Activated CD4-positive, alpha-beta T cell treated with anti-CD3 and anti-CD28 coated beads, Interleukin-2, amount 50 U/mL, for 24 hours (primary cell): ENCODE measurements at places on chromosomes 3 and 15.

DNA sequence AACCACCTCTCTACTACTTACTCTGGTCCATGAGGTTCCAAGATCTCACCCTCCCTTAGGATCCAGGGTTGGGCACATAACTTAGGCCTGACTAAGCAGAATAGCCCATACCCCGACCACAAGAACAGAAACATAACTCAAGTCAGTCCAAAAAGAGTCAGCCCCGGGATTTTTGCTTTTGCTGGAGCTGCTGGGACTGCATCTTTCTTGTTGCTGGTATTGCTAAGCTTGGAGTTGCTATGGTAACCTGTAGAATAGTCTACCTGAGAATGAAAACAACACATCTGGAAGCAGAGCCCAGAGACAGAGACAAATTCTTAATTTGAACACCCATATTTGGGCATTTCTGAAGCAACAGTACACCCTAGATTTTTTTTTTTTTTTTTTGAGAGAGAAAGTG, 6.5 kb downstream of the RUBCN start:
- DNase-seq: no peak

GRCh38 chr3:100702082-100702979, 7.0 kb upstream of the TFG start:
- no peak for DNase-seq

- no peak for DNase-seq
Measured at GRCh38 chr3:128439226-128439625, 27.5 kb downstream of the DNAJB8 start.

- DNase-seq: peak; percentile 56
Measured at GRCh38 chr3:170358042-170359010, 811 bp downstream of the SKIL start.

GRCh38 chr3:89049119-89049518, 58.3 kb upstream of the EPHA3 start:
- no peak for DNase-seq

- no peak for DNase-seq
Measured at GRCh38 chr3:52002748-52003147, 7.1 kb upstream of the RPL29 start.

DNA sequence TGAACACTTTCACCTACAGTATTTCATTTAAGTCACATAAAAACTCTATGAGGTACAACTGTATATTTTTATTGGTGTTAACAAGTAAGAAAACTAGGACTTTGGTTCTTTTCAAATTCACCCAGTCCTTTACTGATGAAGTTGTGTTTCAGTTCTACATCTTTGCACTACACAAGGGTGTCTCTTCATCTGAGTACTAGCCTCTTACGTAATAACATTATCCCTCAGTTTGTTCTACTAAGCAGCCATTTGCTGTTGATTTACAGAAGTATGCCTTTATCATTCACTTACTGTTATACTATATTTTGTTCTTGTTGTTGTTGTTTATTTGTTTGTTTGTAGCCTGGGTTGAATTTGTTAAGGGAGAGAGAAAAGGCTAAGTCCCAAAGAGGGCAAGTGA, 311.9 kb downstream of the PLOD2 start:
- no peak for DNase-seq

GRCh38 chr3:38811822-38812221, 4.2 kb downstream of the SCN10A start:
- no peak for DNase-seq

GRCh38 chr3:14507757-14508504, 32.2 kb downstream of the GRIP2 start:
- DNase-seq: no peak

DNA sequence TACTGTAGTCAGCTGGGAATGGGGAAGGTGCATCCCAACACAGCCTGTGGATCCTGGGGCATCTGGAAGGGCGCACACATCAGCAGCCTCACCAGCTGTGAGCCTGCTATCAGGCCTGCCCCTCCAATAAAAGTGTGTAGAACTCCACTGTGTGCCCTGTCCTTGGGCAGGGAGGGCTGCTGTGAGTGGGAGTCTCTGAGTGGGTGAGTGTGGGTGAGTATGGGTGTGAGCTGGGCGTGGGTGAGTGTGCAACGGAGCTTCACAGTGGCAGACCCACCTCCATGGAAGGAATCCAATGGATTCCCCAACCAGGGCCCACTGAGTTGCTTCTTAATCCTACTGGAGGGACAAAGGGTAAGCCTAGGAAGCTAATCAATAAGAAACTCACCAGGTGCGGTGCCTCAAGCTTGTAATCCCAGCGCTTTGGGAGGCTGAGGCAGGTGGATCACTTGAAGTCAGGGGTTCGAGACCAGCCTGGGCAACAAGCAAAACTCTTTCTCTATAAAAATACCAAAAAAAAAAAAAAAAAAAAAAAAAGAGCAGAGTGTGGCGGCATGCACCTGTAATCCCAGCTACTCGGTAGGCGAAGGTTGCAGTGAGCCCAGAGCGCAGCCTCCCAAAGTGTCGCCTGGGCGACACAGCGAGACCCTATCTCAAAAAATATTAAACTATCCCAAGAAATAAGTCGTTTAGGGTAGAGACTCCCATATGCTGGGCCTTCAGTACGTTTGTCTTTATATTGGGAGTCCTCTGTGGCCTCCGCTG, 555 bp upstream of the RCCD1 start:
- DNase-seq: no peak

DNA sequence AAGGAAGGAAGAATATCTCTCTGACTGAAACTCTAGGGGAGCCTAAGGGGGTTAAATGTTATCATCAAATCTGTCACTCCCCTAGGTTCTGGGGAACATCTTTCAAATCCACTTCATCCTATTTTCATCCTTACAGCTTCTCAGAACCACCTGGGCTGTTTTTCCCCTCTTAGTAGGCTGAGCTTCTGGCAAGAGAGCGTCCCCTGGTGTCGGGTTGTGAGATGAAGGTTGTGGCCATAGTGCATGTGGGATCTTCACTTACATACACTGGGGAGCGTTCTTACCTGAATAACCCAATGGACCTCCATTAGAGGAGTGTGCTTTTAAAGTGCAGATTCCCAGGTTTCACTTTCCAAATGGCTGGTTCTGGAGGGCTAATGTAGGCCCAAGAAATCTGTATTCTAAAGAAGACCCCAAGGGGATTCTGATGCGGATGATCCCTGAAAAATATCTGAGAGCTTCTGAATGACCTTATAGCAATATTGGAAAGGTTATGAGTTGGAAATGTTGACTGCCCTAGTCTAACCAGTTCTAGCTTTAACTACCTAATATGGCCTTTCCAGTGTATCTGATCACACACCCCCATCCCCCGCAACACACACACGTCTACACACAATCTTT, 663.7 kb downstream of the AGBL1 start:
- DNase-seq: peak; percentile 55

DNA sequence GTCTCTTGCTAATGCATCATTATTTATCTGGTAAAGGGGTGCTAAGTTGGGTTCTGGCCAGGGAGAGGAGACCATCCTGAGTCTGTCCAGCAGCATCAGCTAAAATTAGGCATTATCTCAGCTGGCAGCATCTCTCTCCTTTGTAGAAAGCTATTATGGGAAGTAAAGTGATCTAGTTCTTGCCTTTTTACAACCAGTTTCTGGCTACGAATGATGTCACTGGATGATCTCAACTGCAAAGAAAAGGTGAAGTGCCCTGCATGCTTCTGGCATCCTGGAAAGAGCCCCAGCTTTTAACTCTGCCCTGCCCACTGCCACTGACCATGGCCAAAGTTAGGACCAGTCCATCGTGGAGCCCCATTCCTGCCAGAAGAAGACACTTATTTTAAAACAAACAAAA, 37.1 kb upstream of the IL12A start:
- DNase-seq: no peak

DNA sequence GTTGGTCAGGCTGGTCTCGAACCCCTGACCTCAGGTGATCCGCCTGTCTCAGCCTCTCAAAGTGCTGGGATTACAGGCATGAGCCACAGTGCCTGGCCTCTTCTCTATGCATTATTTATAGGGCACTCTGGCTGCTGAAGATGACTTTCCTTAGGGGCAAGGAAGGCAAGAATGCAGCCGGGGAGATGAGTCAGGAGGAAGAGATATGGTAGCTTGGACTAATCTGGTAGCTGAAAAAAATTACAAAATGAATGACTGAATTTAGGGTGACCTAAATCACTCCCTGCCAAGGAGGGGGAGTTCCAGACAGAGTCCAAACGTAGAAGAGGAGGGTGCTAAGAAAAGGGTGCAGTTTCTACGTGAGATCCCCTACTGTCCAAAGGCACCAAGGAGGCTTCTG, 14.2 kb downstream of the RHCG start:
- DNase-seq: no peak

DNA sequence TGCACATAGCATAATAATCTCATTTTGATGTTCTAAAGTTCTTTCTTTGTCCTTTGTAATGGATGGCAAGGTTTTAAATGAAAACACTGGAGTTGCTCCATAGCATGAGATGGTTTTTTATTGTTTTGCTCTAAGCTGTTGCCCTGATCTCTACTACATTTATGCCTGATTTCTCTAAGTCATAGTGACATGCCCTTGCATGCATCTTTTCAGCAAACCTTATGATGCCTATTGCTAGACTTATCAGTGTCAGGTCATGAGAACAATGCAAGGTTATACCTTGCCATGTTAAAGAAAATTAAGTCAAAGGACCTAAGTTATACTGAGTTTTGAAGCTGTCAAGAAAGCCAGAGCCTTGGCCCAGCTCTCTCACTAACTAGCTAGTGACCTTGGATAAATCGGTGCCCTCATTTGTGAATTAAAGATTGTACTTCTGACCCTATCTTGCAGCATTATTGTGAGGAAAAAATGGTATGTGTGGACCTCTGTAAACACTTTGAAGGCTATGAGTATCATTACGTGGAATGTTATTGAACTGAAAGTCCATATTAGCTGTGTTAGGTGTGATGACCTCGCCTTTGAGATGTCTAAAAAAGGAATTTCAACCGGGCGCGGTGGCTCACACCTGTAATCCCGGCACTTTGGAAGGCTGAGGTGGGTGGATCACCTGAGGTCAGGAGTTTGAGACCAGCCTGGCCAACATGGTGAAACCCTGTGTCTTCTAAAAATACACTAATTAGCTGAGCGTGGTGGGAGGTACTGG, 256.4 kb upstream of the UBE2E1 start:
- DNase-seq: no peak

DNA sequence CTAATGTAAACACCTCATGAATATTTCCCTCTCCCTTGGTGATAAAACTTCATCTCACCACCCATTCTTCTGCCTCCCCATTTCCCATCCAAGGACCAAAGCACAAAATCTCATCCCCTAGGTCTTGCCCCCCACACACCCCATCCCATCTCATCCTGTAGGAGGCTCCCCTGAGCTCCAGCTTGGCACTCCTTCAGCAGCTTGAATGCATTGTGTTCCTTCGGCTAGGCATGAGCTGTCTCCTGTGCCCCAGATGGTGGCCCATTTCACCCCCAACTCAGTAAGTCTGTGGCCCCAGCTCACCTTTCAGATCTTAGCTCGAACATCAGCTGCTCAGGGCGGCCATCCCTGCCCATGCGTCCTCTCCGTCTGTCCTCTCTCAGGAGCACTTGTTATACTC, 203.6 kb upstream of the NR2F2 start:
- DNase-seq: no peak

DNA sequence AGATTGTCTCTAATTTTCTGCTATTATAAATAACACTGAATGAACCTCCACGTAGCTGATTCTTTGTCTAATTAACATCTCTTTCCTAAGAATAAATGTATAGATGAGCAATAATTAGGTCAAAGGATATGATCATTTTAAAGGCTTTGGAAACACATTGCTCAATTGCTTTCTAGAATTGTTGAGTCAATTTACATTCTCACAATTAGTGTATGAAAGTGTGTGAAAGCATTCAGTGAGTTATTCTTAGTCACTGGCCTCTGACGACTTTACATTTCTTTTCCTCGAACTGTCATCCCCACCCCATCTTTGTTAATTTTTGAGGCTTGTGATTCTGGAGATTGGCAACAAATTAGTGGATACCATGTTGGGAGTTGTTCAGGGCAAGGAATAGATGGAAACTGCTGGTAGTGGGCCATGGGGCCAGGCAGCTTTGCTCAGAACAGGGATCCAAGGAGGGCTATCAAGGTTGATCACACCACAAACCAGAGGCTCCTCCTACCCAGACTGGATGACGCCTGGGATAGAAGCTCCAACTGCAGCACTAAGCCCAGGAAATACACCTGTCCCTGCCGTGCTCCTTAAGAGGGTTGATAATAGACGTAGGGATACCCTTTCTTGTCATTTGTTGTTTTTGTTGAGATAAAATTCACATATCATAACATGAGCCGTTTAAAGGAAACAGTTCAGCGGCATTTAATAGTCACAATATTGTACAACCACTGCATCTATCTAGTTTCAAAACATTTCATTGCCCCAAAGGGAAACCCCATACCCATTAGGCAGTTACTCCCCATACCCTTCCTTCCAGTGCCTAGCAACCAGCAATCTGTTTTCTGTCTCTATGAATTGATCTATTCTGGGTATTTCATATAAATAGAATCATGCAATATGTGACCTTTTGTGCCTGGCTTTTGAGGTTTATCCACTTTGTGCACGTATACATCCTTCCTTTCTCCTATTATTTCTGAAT, 27.9 kb downstream of the EIF1B start:
- DNase-seq: no peak

GRCh38 chr15:47203993-47204392, 513.3 kb upstream of the SEMA6D start:
- no peak for DNase-seq

DNA sequence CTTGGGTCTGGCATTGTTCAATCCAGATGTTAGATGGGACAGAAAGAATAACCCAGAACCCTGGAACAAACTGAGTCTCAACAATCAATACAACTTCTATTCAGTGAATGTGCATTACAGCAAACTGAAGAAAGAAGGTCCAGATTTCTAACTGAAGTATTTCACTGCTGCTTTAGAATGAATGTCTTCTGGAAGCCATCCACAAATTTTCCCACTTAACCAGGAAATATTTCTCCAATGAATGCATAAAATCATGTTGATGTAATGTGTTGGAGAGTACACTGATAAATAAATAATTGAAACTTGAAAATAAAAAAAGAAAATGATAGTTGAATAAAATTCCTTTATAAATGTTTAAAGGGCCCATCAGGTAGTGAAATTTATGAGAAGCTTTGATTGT, 658.6 kb downstream of the ZBBX start:
- no peak for DNase-seq

DNA sequence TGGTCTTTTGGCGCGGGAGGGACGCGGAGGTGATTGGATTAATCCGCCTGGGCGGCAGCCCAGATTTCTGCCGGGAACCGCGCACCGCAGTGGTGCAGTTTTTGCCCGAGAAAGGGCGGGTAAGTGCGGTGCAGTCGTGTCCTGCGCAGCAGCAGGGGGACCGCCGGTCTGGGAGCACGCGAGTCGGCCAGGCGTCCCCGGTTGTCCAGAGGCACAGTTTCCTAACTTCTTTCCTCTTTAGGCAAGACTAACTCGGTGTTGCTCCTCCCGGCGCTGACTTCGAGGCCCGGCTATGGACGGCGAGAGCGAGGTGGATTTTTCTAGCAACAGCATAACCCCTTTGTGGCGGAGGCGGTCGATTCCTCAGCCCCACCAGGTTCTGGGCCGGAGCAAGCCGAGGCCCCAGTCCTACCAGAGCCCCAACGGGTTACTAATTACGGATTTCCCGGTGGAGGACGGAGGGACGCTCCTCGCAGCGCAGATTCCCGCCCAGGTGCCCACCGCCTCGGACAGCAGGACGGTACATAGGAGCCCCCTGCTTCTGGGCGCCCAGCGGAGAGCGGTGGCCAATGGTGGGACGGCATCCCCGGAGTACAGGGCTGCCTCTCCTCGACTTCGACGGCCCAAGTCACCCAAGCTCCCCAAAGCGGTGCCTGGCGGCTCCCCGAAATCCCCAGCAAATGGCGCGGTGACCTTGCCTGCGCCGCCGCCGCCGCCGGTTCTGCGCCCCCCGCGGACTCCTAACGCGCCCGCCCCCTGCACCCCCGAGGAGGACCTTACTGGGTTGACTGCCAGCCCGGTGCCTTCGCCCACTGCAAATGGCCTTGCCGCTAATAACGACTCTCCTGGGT, 736 bp downstream of the ARHGEF26 start:
- DNase-seq: no peak
